ENCODE measurements at places on chromosomes 3 and 15.

GRCh38 chr3:42264399-42265058 is 1.5 kb downstream of the CCK start:
- DNase-seq: peak; percentile 74

GRCh38 chr15:88454867-88455810 is 12.0 kb downstream of the MRPL46 start:
- DNase-seq: peak; percentile 55

DNA sequence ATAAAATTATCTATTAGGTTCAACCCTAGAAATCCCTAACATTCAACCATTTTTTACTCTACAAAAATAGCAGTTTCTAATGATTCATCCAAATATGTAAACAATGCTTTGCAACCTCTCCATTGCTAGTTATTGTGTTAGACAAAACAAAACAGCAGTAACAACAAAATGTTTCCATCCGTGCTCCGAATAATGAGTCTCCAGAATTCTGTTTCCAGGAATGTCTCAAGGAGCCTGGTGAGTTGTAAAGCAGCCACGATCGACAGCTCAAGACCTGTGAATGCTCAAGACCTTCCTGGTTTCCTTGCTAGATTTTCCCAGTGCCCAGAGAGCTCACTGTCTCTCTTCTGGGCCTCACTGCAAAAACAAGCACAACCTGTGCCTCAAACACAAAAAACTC is 49.9 kb downstream of the CHRD start:
- no peak for DNase-seq

DNA sequence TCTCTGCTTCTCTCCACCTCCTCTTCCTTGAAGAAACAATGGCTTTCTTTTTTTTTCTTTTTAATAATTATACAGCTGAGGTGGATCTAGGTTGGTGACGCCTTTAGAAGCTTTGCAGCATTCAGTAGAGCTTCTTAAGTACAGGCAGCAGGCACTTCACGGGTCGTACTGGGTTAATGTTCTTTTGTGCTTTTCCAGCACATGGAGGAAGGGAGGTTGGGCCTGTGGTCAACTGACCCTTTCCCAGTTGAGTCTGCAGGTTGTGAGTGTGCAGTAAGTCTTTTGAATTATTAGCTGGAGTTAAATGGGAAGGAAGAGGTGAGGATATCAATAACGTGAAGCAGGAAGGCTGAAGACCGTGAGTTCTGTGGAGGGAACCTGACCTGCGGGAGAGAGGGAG is 7.0 kb downstream of the TRAK1 start:
- no peak for DNase-seq

DNA sequence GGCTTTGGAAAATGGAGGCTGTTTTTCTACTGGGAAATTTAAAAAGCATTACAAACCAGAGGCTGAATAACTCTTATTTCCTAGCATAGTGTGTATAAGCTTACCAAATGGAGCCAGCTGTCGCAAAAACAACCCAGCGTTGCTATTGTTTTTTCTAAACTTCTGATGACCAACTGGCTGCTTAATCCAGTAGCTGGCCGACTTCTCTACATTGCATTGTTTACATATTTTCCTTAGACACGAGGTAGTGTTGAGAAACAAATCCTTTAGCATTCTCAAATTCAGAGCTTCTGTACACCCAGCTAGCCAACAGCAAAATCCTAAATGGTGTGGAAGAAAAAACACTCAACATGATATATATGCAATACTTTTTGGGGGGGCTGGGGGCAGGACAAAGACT is 161.0 kb upstream of the ADAMTS9 start:
- DNase-seq: no peak

GRCh38 chr15:83200589-83200988 is 7.0 kb downstream of the HDGFL3 start:
- no peak for DNase-seq

GRCh38 chr3:175770426-175770825 is 911.3 kb downstream of the NAALADL2 start:
- no peak for DNase-seq

- DNase-seq: no peak
Observed at GRCh38 chr3:5057272-5057671, 64.8 kb upstream of the ARL8B start.

DNA sequence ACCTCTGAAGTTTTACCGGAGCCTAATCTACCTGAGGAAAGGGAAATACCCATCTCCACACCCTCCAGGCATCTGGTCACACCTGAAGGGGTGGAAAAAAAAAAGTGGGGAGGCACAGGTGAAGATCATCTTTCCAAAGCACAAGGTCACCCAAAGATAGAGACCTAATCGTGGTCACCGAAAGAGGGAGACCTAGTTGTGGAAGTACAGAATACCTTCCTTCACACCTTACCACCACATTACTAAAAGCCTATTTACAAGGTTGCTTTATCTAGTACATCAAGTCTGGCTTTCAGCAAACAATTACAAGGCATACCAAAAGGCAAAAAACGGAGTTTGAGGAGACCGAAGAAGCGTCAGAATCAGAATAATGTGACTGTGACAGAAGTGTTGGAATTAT is 110.0 kb upstream of the ARPP21 start:
- no peak for DNase-seq

- no peak for DNase-seq
Observed at GRCh38 chr3:24396338-24396737, 98.3 kb downstream of the THRB start.

DNA sequence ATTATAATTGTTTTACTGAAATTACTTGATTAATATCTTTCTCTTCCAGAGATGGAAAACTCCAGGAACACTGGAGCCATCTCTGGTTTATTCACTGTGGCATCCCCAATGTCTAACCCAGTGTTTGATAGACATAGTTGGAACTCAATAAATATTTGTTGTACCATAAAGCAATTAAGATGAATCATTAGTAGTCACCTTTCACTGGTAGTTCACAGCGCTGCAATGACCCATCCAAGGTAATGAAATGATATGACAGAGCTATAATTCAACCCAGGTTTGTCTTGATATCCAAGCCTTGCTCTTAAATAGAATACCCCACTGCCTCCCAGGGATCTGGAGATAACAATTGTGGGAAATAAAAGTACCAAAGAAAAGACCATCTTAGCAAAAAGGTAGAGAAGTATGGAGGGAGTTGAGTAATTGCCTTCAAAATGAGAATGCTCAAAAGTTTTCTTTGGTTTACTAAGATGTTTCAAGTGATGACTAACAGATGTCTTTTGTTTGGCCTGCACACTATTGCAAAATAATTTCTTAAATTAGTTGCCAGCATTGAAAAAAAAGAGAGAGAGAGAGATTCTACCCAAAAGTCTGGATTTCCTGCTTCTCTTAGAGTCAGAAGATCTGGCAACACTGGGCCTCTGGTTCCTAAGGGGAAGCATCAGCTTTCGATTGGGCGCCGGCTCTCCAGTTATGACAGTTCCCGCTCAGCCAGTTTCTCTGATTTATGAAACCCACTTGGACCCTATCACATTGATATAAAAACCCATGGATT is 348.5 kb downstream of the ERC2 start:
- DNase-seq: no peak

DNA sequence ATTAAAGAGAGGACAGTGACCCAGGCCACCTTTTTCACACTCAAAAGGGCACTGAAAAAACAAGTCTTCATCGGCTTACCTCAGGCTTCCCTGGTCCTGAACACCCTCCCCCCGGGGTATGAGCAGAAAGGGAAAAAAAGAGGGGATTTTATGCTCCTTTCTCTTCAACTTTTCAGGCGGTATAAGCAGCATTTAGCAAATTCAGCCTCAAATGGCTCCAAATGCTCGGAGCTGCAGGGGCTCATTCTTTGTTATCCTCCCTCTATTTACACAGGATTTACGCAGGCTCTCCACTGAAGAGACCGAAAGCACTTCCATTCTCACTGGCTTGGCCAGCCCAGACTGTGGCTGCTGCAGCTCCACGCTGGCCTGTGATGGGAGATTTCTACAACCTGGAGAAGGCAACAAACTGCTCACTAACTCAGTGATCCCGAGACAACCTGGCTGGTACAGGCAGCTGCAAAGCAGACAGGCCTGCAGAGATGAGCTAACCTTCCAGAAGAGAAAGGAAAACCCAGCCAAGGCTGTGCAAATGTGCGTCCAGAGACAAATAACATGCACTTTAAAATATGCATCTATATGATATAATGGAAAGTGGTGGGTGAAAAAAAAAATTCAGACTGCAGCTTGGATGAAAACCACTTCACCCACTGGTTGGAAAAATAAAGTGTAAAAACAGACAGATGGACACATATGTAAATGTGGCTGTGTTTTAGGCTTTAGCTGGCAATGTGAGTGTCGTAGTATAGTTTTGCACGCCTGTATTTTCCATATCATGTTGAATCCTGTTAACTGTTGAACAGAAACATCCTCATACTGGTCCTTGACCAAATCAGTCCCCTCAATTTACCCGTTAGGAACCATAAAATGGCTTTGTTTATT is 54.2 kb downstream of the MEIS2 start:
- DNase-seq: peak; percentile 48

- no peak for DNase-seq
Observed at GRCh38 chr15:82649226-82649999, 2.2 kb upstream of the CPEB1 start.

DNA sequence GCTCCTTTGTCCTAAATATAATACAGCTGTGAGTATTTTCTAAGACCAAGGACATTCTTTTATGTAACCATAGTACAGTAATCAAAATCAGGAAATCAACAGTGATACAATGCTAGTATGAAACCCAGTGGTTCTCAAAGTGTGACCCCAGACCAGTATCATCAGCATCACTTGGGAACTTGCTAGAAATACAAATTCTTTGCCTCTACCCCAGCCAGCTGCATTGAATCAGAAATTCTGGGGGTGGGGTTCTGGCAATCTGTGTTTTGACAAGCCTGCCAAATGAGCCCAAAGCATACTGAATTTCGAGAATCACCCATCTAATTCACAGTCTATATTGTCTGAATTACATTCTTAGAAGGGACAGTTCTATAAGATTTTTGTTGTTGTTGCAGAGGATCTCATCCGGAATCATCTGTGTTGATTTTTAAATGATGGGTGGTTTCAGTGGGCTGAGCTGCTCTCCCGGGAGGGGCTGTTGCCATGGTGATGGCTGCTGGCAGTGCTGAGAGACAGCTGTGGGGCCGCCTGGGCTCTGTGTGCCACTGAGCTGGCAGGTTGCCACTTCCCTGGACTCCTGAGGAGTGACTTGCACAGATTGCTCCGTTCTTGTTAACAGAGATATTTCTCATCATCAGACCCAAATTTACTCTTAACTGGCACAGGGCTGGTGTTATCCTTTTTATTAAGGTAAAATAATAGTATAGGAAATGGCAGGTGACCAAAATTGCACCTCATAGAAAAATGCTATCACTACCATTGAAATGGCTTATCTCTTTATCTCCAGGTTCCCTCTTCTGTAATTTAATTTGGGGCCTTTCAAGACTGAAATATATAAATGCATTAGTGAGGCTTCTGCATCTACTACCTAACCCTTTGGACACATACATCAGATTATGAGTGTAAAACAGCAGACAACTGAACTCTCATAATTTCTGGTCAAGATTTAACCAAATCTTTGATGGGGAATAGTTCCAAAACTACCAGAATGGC is 56.5 kb downstream of the NEK11 start:
- DNase-seq: no peak

GRCh38 chr3:168417016-168417415 is 321.3 kb upstream of the GOLIM4 start:
- DNase-seq: no peak

DNA sequence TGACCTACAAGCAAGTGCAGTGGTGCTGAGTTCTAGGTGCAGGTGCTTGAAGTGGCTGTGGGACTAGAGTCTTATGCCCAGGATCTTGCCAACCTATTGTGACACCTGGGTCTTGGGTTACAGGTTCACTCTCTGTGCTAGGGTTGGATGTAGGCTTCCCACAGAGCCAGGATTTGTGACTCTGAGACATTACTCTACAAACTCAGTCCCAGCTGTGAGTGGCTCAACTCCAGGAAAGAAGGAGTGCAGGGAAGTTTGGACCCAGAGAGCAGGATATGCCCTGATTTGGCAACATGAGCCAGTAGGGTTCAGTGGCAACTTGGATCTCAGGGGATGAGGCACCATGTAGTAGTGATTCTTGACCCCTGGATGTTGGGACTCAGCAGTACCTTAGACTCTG is 182.2 kb downstream of the LPP start:
- no peak for DNase-seq

DNA sequence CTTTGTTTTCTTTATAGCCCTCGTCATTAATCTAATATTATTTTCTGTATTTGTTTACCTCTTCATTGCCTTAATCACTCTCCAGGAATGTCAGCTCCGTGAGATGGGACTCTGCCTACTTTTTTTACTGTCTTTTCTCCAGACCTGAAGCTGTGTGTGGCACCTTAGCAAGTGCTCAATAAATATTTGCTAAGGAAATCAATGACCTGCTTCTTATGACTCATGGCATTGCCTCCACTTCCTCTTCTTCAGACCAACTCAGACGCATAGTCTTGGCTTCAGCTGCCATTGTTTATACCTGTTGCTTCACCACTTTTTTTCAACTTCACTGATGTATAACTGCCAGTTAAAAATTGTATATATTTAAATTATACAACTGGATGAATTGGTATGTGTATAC is 218.5 kb upstream of the CMC1 start:
- no peak for DNase-seq

GRCh38 chr3:10941972-10942371 is 50.6 kb upstream of the SLC6A1 start:
- DNase-seq: no peak

- DNase-seq: no peak
Observed at GRCh38 chr3:189908646-189909045, 212.1 kb downstream of the P3H2 start.

- DNase-seq: no peak
Observed at GRCh38 chr3:55818485-55818884, 331.4 kb upstream of the WNT5A start.

- peak; percentile 98 for DNase-seq
Observed at GRCh38 chr15:40440743-40441564, at the start of gene BAHD1. Gene BAHD1 (plus strand): TSS chr15:40440953. CDS start chr15:40458465, 17,512 bp downstream.

GRCh38 chr15:30901889-30902288 is 1.8 kb upstream of the FAN1 start:
- DNase-seq: no peak

GRCh38 chr3:152287898-152288576 is 19.3 kb downstream of the MBNL1 start:
- DNase-seq: no peak

DNA sequence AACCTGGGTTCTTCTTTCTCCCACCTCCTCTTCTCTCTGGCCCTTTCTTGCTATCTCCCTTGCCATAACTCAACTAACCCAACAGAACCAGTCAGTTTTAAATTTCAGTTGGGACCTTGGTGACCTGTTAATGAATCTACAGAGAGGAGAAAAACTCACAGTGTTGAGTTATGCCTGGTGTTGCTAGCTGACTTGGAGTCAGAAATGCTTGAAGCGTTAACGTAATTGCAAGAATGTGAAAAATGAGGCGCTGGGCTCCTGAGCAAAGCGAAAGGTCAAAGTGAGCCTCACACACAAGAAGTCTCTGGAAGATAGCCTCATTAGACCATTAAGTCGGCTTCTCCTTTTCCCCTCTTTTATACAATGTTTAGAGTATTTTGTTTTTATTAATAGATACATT is 18.4 kb downstream of the MEIS2 start:
- no peak for DNase-seq
